ENCODE measurements at places on chromosomes 5 and 9.

DNA sequence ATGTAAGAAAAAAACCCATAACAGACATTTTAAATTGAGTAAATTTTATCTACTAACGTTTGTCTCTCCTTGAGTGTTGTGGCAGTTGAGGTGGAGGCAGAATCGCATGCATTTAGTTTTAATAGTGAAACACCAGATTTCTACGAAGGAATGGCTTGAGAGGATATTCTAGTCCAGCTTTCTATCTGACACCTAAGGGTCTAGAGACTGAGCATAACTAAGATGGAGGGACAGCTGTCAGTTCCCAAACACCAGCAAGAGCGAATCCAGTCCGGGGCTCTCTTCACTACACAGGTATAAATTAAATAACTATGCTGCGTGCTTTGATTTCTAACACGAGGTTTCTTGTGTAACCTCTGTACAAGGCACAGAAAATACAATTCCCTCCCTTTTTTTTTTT, 1.4 kb downstream of the NCBP1 start:
- DNase-seq, result no peak

DNA sequence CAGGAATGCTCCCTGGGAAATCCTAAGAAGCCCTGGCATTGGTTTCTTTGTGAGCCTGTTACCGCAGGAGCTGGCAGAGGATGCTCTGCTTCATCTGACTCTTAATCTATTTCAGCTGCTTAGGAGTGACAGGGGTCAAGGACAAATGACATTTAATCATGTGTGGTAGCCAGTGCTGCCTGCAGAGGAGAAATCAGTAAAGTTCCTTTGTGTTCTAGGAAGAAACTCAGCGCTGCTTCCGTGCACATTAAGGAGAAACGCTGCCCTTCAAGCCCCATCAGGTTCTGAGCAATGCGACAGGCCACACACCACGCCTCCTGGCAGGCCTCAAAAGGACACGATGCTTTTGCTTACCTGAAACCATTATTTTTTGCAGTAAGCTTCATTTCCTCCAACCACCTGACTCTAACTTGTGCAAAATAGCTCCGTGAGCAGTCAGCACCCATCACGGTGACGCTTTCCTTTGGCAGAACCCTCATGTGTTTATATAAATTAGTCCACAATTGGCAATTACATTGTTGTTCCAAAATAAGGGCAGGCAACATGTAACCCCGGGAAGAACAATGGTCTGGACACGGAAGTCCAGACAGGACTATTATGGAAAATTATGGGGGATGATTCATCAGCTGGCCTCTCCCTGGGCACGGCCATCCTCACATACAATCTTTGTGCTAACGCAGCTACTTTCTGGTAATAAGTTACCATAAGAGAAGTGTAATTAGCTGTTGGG, 387.9 kb upstream of the DAP start:
- no peak for DNase-seq

GRCh38 chr5:122954719-122955118, 81.8 kb downstream of the PPIC start:
- DNase-seq, result no peak

DNA sequence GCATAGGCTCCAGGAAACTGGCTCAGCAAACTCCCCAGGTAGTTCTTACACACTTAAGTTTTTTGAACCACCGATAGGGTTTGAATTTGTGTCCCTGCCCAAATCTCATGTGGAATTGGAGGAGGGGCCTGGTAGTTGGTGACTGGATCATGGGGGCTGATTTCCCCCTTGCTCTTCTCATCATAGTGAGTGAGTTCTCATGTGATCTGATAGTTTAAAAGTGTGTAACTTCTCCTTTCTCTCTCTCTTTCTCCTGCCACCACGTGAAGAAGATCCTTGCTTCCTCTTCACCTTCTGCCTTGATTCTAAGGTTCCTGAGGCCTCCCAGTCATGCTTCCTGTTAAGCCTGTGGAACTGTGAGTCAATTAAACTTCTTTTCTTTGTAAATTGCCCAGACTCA, 22.4 kb upstream of the HACD4 start:
- no peak for DNase-seq

- DNase-seq, result no peak
Observed at GRCh38 chr5:113325054-113325453, 109.7 kb downstream of the TSSK1B start.

DNA sequence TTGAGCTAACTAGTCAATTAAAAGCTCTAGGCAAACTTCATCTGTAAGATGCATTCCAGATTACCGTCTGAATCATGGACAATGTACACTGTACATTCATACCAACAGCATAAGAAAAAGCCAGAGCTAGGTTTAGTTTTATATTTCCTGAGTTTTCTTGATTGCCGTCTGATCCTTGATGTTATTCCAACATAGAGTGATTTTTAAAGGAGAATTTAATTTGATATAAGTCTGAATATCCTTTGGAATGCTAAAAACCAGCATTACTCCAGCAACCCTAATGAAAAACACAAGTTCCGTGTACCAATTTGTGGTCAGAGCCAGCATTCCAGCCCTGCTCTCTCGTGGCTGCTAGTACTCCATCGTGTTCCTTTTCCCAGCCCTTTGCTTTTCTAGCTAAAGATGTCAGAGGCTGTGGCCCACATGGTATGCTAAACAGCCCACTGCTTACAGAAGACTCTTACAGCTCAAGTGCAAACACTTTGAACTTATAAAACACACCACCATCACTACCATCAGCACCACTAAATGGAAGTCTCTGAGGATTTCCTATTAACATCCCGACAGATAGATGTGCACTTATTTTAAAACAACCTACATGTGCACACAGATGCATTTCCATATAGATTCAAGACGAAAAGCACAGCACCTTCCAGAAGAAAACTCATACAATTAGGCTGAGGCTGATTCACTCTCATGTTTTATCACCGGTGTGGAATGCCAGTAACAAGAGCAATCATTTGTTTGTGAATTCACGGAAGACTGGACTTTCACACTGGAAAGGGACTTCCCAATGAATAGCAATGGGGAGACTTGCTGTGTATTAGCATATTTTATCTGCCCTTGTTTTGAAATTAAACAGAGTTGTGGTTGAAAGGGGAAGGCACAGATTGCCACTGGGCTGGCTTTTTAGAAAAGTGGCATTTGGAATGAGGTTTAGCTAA, 246.9 kb upstream of the GAS1 start:
- DNase-seq, result no peak

- no peak for DNase-seq
Observed at GRCh38 chr5:161403996-161404395, 142.5 kb downstream of the GABRB2 start.

Data from central memory CD4-positive, alpha-beta T cell (primary cell).